Suprapubic skin (tissue), 4 donors: ENCODE measurements at places on chromosomes 5 and 9.

DNA sequence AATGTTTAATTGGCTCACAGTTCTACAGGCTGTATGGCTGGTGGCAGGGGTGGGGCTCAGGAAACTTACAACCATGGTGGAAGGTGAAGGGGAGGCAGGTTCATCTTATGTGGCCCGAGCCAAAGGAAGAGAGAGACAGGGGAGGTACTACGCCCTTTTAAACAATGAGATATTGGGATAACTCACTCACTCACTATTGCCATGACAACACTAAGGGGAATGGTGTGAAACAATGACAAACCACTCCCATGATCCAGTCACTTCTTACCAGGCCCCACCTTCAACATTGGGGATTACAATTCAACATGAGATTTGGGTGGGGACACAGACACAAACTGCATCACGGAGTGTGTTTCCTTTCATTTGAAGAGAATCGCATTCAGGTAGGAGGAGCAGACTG, 220.9 kb downstream of the GADD45G start:
- H3K36me3 ChIP-seq = no peaks in the 10 kb centered on the region
- no peak overlapping the region for H3K27ac ChIP-seq
- H3K4me3 ChIP-seq = no peak overlapping the region
- no peaks in the 10 kb centered on the region for H3K27me3 ChIP-seq

DNA sequence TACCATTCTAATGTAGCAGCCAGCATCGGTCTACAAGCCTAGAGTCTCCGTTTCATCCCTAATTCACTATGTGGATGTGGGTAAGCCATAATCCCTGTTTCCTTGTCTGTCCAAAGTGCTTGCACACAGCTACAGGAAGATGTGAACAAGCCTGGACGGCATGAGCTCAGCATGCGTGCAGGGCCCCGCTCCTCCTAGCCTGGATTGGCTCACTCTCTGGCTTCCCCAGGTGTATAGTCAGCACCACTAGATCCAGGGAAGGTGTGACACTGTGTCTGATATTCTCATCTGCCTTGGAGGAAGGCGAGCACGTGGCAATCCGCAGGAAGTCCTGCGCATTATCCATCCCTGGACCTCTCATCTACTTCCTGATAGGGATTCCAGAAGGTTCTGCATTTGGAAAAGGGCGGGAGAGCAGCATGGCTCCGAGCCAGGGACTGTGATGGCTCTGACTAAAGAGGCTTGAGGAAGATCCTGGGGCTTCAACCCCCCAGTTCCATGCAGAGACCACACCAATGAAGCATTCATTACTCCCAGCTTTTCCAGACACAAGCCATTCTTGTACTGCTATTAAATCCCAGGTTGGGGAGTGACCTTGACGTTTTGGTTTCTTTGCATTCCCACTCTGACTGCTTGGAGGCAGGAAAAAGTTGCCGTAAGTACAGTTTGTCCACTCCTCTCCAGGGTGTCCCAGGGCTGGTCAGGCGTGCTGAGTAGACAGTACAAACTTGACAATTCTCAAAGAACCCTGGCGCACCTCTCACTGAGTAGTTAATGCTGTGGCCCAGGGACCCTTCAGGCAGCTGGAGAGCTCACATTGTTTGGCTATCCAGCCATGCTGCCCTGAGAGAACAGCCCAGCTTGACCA, 65.6 kb downstream of the PSD2 start:
- H3K4me3 ChIP-seq = no peak overlapping the region
- peaks cover 11% of the 10 kb centered on the region for H3K4me1 ChIP-seq
- DNase-seq = no peak
- no peaks in the 10 kb centered on the region for H3K27me3 ChIP-seq
- no peaks in the 10 kb centered on the region for H3K36me3 ChIP-seq
- H3K27ac ChIP-seq = no peak overlapping the region

DNA sequence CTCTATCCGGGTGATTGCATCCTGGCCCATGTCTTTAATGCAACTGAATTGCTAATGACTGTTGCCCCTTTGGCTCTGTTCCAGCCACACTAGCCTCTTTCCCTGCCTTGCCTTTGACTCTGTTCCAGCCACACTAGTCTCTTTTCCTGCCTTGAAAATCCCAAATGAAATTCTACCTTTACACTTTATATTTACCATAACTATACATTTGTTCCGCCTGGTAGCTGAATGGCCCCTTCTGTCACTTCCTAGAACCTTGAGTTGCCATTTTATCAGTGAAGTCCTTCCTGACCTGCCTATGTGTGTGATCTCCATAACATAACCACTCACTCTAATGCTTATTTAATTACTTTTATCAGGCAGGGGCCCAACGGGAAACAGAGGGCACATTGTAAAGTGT, 1120.4 kb upstream of the WWC1 start:
- no peaks in the 10 kb centered on the region for H3K4me1 ChIP-seq
- no peaks in the 10 kb centered on the region for H3K27me3 ChIP-seq
- DNase-seq = no peak

- peaks cover 5% of the 10 kb centered on the region for H3K36me3 ChIP-seq
- H3K27me3 ChIP-seq = no peaks in the 10 kb centered on the region
- H3K27ac ChIP-seq = peak within 1 kb of the TSS; percentile 95
These were observed at the start of gene WDR5 for GRCh38 chr9:134135343-134136117. Gene WDR5, plus strand, starts transcription at chr9:134136082. Its CDS starts 3,796 bp downstream, at chr9:134139878.
